ENCODE measurements at places on chromosomes 3 and 15. TPM values are rescaled to one million over a fixed set of nuclear protein-coding genes. Genes with fewer than 3 reads are reported as not detected.
A peak's percentile ranks its signal among the peaks of the same experiment; 100 is the strongest.

DNA sequence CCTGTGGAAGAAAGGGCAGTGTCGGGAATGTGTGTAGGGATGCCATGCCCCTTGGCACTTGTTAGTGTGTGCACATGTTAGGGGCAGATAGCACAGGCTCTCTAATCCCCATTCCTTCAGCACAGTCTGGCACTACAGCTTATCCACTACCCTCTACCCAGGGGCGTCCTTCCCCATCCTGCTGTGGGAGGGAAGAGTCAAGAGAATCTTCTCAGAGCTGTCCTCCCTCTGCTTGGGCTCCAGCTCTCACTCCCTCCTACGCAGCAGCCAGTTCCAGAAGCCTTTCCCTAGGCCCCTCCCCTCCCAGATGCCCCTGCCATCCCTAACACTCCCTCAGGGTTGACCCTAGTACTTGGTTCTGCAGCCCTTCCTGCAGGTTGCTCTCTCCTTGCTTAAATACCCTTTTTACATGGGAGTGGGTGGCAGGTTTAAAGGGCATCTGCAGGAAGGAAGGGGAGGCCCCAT is 815 bp upstream of the GRM2 start:
- peaks cover 17% of the 10 kb centered on the region for H3K36me3 ChIP-seq
- H3K4me1 ChIP-seq: no peaks in the 10 kb centered on the region
- H3K27me3 ChIP-seq: no peaks in the 10 kb centered on the region
- no peak overlapping the region for H3K4me3 ChIP-seq

DNA sequence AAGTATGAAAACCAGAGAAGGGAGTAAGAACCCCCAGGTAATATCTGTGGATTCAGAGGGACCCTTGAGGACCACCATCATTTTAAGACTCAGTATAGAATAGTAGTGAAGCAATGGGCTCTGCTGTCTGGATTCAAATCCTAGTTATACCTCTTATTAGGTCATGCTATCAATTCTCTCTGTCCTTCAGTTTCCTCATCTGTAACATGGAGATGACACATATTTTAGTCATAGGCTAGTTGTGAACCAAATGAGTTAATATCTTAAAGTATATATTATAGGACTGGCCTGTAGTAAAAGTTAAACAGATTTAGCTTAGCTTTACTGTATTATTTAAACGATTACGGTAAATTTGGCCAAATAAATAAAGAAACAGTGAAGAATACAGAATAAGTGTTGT is 177.3 kb upstream of the GOLIM4 start:
- H3K27ac ChIP-seq: no peak overlapping the region
- H3K4me1 ChIP-seq: no peaks in the 10 kb centered on the region
- H3K27me3 ChIP-seq: no peaks in the 10 kb centered on the region
- no peak for DNase-seq
- H3K4me3 ChIP-seq: no peak overlapping the region

The ZPLD1 gene
- total RNA-seq: not detected

The CD86 gene
- 27.4 TPM for total RNA-seq

DNA sequence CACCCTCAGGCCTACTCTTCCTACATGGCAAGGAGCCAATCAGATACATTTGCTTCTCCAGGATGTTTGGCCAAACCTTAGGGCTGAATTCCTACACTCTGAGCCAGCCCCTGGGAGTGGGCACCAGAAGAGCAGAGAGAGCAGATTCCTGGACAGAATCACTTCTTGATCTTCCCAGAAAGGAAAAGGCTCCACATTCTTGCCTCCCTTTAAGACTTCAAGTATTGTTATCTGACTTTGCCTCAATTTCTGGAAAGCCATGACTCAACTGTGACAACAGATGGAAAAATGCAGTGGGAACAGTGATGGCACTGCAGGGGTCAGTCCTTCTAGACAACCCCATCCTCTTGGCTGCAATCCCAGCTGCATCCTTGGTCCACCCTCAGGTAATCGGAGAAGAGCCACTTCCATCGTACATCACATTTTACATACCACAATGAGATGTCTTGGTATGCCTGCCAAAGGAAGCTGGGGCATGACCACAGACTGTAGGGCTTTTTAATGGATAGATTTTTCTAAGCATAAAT is 21.0 kb downstream of the SLCO2A1 start:
- H3K27me3 ChIP-seq: no peaks in the 10 kb centered on the region
- H3K27ac ChIP-seq: no peak overlapping the region
- H3K4me1 ChIP-seq: no peaks in the 10 kb centered on the region
- DNase-seq: no peak
- no peak overlapping the region for H3K4me3 ChIP-seq

The OIP5 gene
- total RNA-seq: 0.55 TPM

DNA sequence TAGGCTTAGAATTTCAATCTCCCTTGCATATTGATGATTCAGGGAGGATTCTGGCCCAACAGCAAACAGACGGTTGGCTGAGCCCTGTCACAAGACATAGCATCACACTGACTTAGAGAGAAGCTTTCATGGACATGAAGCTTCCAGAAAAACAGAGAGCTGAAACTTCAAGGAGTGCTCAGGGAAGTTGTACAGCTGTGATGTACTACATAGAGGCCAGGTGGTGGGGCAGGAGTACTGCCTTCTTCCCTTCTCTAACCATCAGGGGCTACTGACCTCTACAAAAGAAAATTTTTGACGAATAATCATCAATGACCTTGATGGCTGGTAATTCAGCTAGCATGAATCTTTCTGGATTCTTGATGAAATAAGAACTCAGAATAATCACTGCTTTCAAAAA is 378.5 kb downstream of the ERC2 start:
- no peaks in the 10 kb centered on the region for H3K27me3 ChIP-seq
- H3K4me1 ChIP-seq: no peaks in the 10 kb centered on the region
- no peaks in the 10 kb centered on the region for H3K36me3 ChIP-seq
- no peak overlapping the region for H3K27ac ChIP-seq

The PIGZ gene
- total RNA-seq: 3.6 TPM

The OR5H1 gene
- total RNA-seq: not detected

The MOBP gene
- not detected for total RNA-seq

DNA sequence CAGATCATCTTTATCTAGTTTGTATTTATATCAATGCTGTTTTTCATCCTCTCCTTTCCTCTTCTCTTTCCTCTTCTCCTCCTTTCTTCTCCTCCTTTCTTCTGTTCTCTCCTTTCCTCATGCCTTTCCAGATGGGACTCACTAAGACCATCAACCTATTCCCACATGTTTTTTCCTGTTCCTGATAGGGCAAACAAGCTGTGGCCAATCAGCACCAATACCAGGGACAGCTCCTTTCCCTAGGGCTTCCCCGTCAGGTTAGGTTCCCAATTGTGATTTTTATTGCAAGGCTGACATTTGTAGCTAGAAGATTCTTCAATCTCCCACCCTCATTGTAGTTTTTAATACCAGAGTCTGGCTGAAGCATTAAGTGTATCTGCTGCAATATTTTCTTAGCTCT is 76.3 kb upstream of the COL8A1 start:
- no peaks in the 10 kb centered on the region for H3K36me3 ChIP-seq
- no peaks in the 10 kb centered on the region for H3K4me1 ChIP-seq
- no peak overlapping the region for H3K27ac ChIP-seq
- no peaks in the 10 kb centered on the region for H3K27me3 ChIP-seq
- H3K4me3 ChIP-seq: no peak overlapping the region

The VGLL3 gene
- 61.5 TPM for total RNA-seq

DNA sequence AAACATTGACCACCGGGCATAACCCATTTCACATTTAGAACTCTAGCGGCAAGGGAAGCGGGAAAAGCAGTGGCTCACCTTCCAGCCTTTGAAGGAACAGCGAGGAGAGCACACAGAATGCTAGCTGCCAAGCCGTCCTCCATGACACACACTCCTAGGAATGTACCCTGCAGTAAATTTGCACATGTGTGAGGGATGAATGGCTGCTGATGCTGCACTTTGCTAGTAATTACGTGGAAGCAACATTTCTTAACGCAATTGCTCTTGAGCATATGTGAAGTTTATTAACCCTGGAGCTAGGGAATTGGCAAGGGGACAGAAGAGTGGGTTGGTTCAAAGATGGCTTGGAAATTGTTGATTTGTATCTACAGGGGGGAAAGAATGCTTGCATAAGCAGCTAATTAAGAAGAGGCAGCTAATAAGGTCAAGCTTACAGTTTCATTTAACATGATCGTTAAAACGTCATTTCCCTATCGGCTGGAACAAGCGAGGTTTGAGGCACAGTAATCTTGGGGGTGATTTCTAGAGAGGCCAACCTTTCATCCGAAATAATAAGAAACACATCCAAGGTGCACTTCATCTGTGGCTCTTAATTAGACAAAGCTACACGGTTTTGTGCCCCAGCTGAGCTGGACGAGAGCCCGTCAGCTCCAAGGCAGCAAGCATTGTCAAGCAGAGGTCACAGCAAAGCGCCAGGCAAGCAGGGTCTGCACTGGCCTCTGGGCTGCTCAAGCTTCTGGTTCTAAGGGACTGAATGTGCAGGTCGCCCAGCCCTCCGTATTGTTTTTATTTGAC is 123.4 kb downstream of the CHSY1 start:
- DNase-seq: no peak
- H3K4me3 ChIP-seq: no peak overlapping the region
- peaks cover 22% of the 10 kb centered on the region for H3K4me1 ChIP-seq
- H3K27me3 ChIP-seq: no peaks in the 10 kb centered on the region
- no peaks in the 10 kb centered on the region for H3K36me3 ChIP-seq

GRCh38 chr15:79540551-79540950 is 108.4 kb downstream of the MINAR1 start:
- DNase-seq: no peak
- H3K27me3 ChIP-seq: no peaks in the 10 kb centered on the region
- H3K4me1 ChIP-seq: no peaks in the 10 kb centered on the region

GRCh38 chr3:196694941-196695848 is 16.9 kb downstream of the CEP19 start:
- H3K36me3 ChIP-seq: no peaks in the 10 kb centered on the region
- H3K4me1 ChIP-seq: no peaks in the 10 kb centered on the region
- no peak overlapping the region for H3K27ac ChIP-seq
- no peak for DNase-seq

DNA sequence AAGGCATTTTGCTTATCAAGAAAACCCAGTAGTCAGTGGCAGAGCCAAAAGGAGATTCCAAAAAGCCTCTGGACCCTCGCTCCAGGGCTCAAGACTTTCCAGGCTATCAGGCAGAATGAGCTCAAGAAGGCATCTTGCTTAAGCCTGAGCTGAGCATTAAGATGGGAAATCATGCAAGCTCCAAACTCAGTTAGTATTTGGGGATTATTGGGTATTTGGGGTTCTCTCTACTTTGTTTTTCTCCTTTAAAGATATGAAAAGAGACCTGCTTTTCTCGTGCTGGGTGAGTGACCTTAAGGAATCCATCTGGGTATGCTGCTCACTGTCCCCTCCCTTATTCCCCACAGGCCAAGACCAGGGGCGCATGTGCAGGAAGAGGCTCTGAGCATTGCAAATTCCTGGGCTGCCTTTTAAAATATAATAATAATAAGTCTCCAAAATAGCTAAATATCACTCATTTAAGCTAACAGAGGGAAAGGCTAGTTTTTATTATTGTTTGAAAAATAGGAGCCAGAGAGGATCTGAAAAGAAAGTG is 75.4 kb upstream of the HACD2 start:
- peaks cover 77% of the 10 kb centered on the region for H3K4me1 ChIP-seq
- DNase-seq: no peak
- H3K4me3 ChIP-seq: no peak overlapping the region
- H3K36me3 ChIP-seq: peaks cover 19% of the 10 kb centered on the region
- H3K27me3 ChIP-seq: no peaks in the 10 kb centered on the region

DNA sequence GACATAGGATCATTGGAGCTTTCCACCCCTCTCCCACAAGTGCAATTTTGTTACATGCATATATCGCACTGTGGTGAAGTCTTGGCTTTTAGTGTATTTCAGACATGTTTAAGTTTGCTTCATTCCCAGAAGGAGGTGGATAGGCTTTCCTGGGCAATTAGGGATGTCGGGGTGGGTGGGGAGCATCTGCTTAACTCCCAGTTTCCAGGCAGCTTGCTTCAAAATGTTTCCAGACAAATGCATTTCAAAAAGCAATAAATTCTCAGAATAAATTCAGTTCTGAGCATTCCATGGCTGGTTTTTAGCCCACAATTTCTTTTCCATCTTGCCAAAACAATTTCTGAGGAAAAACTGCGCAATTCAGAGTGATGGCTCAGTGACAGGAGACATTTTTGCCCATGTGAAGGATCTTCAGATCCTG is 227.7 kb upstream of the ZPLD1 start:
- no peaks in the 10 kb centered on the region for H3K36me3 ChIP-seq
- no peaks in the 10 kb centered on the region for H3K27me3 ChIP-seq
- no peak overlapping the region for H3K4me3 ChIP-seq
- DNase-seq: no peak
- H3K27ac ChIP-seq: peak overlapping the region; percentile 26

DNA sequence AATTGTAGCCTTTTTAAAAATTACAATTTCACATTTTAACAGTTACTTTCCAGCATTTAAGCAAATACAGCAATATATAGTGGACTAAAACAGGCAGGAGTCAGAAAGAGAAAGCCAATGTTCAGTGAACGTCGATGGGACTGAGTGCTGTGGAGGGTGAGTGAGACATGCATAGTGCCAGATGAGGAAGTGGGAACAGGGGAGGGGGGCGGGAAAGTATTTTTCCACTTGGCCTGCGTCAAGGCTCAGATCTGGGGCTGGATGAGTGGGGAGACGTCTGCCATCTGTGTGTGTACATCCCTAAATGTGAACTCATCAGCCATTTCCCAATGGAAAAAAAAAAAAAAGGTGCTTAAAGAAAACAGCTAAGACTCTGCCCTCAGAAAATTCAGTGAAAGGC is 19.2 kb upstream of the RAD18 start:
- no peak overlapping the region for H3K27ac ChIP-seq
- no peak overlapping the region for H3K4me3 ChIP-seq
- H3K27me3 ChIP-seq: no peaks in the 10 kb centered on the region
- no peaks in the 10 kb centered on the region for H3K36me3 ChIP-seq

DNA sequence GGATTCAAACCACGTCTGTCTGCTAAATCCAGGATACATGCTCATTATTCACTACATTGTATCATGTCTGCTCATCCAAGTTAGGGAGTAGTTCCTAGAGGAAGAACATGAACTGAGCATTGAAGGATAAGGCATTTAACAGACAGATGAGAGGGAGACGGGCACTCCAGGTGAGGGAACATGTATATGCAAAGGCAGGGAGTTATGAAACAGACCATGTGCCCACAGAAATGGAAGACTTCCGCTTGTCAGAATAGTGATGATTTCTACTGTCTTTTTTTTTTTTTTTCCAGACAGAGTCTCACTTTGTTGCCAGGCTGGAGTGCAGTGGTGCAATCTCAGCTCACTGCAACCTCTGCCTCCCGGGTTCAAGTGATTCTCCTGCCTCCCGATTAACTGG is 5.0 kb upstream of the NDUFAF1 start:
- H3K4me1 ChIP-seq: peaks cover 4% of the 10 kb centered on the region
- H3K27ac ChIP-seq: no peak overlapping the region
- DNase-seq: no peak

GRCh38 chr3:45244356-45244755 is 18.3 kb upstream of the TMEM158 start:
- H3K27me3 ChIP-seq: peaks cover 6% of the 10 kb centered on the region
- H3K4me3 ChIP-seq: no peak overlapping the region
- H3K36me3 ChIP-seq: no peaks in the 10 kb centered on the region
- H3K27ac ChIP-seq: no peak overlapping the region
- DNase-seq: no peak
- H3K4me1 ChIP-seq: no peaks in the 10 kb centered on the region

Measured in upper lobe of right lung (tissue), 1 donor.